ENCODE measurements at places on chromosomes 4 and X. TPM values are rescaled to one million over a fixed set of nuclear protein-coding genes. Genes with fewer than 3 reads are reported as not detected.

SLC38A5 gene
- 0.04 TPM for total RNA-seq

HERC3 gene
- total RNA-seq, result 11.0 TPM

ARMCX2 gene
- total RNA-seq, result 1.5 TPM

NDP gene
- total RNA-seq, result 0.39 TPM

VCX3A gene
- total RNA-seq, result 160 TPM

LRRC66 gene
- 0.15 TPM for total RNA-seq

PAGE5 gene
- 37.9 TPM for total RNA-seq

ARR3 gene
- total RNA-seq, result not detected

SSX1 gene
- not detected for total RNA-seq

OCIAD2 gene
- total RNA-seq, result 67.6 TPM

STK26 gene
- 31.5 TPM for total RNA-seq

ALB gene
- total RNA-seq, result not detected

ATP2B3 gene
- total RNA-seq, result not detected

MAGEC3 gene
- total RNA-seq, result not detected

TMPRSS11E gene
- total RNA-seq, result not detected

COQ2 gene
- total RNA-seq, result 23.9 TPM

PHF8 gene
- 10.6 TPM for total RNA-seq

CLDN22 gene
- not detected for total RNA-seq

NHSL2 gene
- 0.06 TPM for total RNA-seq

ETNPPL gene
- total RNA-seq, result not detected

TBC1D1 gene
- 110 TPM for total RNA-seq

AMOT gene
- total RNA-seq, result 4.3 TPM

ADH1B gene
- total RNA-seq, result not detected

COX7B2 gene
- total RNA-seq, result not detected

FGFR3 gene
- 2.1 TPM for total RNA-seq

APELA gene
- total RNA-seq, result 0.10 TPM

TEX13B gene
- total RNA-seq, result not detected

SLC10A4 gene
- total RNA-seq, result 0.06 TPM

GRIA3 gene
- 0.06 TPM for total RNA-seq

TEX13D gene
- not detected for total RNA-seq

RRH gene
- not detected for total RNA-seq

NWD2 gene
- not detected for total RNA-seq

ITGB1BP2 gene
- total RNA-seq, result 1.4 TPM

MAGEB1 gene
- not detected for total RNA-seq

RAB41 gene
- not detected for total RNA-seq

IL15 gene
- 16.0 TPM for total RNA-seq

CAPN6 gene
- total RNA-seq, result 1.0 TPM

ARX gene
- not detected for total RNA-seq

RNF128 gene
- not detected for total RNA-seq

MAN2B2 gene
- total RNA-seq, result 11.9 TPM
